ENCODE measurements at places on chromosomes 4 and X.

DNA sequence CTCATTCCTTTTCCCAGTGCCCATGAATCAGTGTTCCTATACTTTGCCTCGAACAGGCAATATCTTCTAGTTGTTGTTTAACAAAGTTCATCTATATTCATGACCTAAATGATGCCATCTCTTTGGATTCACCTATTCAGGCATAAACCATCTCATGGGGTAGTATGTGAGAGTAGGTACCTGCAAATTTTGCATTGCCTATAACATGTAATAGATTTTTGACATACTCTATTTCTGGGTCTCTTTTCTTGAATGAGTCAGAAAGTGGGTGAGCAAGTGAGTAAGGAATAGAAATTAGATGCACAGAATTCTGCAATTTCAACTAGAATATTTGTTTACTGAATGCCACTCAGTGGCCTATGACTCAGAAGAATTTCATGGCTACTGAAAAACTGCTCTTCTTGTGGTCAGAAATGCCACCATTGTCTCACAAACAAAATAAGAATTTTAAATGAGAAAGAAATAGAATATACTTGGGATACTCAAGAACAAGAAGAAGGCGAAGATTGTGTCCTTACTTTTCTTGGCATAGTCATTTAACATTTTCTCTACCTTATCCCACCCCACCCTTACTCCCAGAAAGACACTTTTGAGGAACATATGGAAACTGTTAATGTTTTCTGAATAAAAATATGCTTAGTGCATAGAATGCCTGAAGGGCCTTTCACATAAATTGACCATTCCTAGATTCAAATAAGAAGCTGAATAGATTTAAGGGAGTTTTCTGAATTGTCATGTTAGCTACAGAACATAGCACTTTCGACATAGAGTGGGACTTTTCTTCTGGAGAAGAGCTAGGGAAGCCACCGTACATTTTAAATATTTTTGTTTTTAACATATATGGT lies 86.8 kb downstream of the HHIP start:
- no peak for DNase-seq

GRCh38 chr4:11565899-11566298 lies 137.2 kb upstream of the HS3ST1 start:
- DNase-seq, result no peak

DNA sequence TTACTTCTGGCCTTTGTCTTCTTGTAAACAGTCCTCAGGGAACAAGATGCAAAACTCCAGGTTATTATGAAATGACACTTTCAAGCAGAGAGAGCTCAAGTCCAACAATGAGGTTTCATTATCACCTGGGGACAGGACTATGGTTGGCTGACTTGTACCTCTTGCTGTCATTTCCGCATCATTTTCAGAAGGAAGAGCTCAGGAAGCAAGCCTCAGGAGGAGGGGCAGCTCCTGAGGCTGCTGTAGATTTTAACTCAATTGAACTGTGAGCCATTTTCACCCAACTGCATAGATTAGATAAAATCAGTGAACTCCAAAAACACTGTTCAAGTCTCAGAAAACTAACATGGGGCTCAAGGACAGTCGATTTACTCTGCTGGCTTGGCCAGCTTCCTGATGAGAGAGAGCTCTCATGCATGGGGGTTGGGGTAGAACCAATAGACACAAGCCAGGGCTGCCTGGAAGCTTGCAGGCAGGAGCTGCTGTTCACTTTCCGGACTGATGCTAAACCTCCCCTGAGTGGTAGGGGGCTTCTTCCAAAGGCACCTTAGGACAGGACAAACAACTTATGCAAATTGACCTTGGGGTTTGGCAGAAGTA lies 23.6 kb downstream of the TMEM255A start:
- no peak for DNase-seq

GRCh38 chr4:185554365-185555126 lies 19.2 kb upstream of the PDLIM3 start:
- no peak for DNase-seq

GRCh38 chrX:117196481-117196880 lies 733.7 kb upstream of the CT83 start:
- no peak for DNase-seq

DNA sequence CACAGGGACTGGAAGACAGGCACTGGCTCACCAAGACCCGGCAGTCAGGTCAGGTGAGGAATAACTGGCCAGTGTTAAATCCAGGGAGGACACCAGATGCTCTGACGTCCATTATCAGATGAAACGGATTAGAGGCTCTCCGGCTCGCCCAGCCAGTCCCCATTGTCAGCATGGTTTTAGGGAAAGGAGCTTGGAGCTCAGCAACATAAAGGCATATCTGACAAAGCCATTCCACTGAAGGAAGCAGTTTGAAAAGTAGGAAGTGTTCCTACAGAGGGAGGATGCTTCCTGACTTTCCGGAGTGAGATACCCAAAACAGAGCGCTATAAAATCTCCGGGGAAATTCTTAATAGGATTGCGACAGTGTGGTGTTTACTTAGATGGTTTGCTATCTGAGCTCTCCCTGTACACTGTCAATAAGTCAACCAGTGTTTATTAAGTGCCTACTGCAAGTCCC lies 14.8 kb downstream of the NDNF start:
- DNase-seq, result no peak
